ENCODE measurements at places on chromosomes 3 and 15. TPM values are rescaled to one million over a fixed set of nuclear protein-coding genes. Genes with fewer than 3 reads are reported as not detected.

DNA sequence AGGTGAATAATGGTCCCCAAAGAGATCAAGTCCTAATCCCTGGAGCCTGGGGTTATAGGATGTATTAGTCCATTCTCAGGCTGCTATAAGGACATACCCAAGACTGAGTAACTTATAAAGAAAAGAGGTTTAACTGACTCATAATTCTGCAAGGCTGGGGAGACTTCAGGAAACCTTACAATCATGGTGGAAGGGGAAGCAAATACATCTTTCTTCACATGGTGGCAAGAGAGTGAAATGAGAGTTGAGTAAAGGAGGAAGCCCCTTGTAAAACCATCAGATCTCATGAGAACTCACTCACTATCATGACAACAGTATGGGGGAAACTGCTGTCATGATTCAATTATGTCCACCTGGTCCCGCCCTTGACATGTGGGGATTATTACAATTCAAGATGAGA, 142.9 kb upstream of the ANKRD28 start:
- DNase-seq: no peak

DNA sequence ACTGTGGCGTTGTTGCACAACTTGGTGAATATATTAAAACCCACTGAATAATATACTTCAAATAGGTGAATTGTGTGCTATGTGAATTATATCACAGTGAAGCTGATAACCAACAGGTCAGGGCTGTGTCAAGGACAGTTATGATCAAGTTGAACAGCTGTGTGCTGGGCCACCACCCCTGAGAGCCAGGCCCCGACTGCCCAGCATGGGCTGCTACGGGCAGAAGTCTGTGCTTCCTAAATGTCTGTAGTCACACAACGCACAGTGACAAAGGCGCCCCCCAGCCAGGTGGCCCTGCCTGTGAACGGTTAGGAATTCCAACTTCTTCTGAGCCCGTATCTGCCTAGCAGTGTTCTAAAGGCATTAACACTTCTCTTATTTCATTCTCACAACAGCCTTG, 32.8 kb downstream of the TKT start:
- no peak for DNase-seq

DNA sequence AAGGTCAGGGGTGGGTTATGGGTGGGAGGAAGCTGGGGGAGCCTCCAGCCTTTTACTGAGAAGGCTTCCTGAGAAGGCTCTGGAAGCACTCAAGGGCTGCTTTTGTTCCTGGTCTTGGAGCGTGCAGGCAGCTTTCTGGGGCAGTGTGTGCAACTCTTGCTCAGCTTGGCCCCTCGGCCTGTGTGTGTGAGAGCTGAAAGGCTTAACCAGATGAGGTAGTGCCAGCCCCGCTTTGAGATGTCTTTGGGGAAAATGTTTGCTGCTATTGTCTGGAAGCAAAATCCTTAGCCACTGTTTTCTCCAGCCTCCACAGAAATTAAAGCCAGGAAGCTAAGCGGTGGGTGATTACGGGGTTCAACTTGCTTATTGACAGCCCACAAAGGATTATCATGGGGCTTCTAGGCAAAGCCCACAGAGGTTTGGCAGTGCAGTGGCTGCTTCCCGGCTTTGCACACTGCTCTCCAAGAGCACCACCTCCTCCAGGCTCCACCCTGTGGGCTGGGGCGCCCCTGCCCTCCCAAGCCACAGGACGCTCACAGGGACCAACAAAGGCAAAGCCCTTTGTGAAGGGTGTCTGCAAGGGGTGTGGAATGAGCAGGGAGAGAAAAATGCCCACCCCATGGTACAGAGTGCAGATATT, 121.7 kb upstream of the TLE3 start:
- no peak for DNase-seq

DNA sequence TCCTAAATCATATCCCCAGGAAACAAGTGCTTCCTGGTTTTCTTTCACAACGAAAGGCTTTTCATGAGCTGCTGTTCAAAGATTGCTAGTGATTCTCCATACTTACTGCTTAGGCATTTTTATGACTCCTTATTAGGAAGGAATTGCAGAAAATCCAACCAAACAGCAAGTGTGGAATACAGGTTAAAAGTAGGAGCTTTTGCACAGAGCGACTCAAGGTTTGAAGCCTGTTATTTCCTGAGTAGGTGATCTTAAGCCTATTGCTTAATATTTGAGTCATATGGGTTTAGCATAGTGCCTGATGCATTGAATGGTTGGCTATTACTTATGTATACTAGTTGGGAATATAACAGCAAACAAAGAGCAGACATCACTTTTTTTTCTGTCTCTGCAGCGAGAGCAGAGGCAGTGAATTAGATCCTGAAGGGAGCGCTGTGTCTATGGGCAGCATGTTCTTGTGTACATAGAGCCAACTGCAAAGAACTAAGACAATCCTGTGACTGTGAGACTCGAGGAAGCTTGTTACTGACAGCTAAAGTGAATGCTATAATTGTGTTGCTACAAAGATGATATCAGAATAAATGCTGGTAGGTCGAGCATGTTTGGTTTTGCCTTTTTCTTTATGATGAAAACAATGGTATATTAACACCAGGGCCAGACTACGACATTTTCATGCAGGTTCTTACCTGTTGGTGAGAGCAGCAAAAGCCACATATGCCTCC, 6.3 kb downstream of the TM4SF1 start:
- no peak for DNase-seq

- DNase-seq: no peak
Observed at GRCh38 chr3:74832925-74833324, 218.5 kb upstream of the CNTN3 start.

DNA sequence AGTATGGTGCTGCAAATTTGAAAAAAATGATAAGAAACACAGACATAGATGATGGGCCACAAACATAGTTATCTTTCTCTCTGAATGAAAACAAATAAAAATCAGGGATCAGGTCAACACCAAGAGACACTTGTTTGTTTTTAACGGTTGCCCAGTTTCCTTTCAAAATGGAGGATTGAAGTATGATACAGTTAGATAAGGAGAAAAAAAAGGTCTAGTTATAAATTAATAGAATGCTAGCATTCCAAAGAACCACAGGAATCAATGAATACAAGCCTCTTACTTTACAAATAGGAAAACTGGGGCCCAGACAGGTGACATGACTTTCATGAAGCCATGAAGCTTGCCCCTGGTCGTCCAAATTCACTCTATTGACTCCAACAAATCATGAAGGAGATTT, 305.1 kb downstream of the ZNF621 start:
- DNase-seq: no peak

DNA sequence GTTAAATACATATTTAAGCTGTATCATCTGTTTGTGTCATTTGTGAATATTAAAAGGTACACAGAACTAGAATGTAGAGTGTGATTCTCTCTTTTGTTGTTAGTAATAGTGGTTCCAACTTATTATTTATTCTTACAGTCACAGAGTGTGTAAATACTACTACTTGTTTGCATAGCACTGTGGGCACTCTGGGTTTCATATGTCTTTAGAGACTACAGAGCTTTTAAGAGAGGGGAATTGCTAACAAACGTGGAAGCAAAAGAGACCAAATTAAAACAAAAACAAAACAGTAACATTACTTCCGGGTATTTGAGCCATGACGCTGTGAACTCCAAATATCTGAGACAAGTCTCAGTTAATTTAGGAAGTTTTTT, 828.0 kb upstream of the DPPA4 start:
- DNase-seq: no peak

- DNase-seq: no peak
Observed at GRCh38 chr15:78947506-78947905, 2.7 kb upstream of the CTSH start.

GRCh38 chr3:101536266-101536665, 23.3 kb upstream of the SENP7 start:
- no peak for DNase-seq

DNA sequence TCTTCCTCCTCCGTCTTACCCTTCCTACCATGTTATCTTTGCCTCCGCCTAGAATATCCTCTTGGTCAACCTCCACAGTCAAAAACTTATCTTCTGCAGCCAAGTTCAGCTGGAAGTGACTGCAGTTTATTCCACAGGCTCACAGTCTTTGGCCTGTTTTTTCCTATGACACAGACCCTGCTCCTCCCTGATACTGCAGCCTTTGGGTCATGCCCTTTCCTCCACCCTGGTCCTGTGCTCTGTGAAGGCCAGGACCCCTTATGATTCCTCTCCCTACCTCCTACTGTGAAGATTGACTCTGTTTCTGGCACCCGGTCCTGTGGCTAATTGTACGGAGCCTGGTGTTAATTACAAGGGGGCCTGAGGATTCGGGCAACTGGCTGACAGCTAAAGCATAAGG, 49.3 kb upstream of the SCN5A start:
- DNase-seq: no peak

GRCh38 chr15:70160267-70160666, 62.5 kb upstream of the TLE3 start:
- no peak for DNase-seq

- DNase-seq: no peak
Observed at GRCh38 chr3:119181765-119182164, 8.4 kb downstream of the UPK1B start.

- DNase-seq: no peak
Observed at GRCh38 chr3:13353506-13353905, 66.6 kb downstream of the NUP210 start.

DNA sequence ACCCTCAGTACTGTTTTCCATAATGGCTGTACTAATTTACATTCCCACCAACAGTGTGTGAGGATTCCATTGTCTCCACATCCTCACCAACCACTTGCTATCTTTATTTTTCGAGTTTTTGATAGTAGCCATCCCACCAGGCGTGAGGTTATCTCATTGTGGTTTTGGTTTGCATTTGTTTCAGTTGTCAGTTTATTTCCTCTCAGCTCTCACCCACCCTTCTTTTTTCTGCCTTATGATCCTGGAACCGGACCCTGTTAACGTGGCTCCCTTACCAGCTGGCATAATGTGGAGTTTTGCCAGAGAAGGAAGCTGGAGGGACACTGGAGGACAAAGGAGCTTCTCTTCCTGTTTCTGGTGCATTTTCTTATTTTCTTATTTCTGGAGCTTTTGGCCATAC, 25.1 kb upstream of the SH3GL3 start:
- no peak for DNase-seq

GRCh38 chr15:85858586-85859375, 64.1 kb upstream of the KLHL25 start:
- peak; percentile 67 for DNase-seq

DNA sequence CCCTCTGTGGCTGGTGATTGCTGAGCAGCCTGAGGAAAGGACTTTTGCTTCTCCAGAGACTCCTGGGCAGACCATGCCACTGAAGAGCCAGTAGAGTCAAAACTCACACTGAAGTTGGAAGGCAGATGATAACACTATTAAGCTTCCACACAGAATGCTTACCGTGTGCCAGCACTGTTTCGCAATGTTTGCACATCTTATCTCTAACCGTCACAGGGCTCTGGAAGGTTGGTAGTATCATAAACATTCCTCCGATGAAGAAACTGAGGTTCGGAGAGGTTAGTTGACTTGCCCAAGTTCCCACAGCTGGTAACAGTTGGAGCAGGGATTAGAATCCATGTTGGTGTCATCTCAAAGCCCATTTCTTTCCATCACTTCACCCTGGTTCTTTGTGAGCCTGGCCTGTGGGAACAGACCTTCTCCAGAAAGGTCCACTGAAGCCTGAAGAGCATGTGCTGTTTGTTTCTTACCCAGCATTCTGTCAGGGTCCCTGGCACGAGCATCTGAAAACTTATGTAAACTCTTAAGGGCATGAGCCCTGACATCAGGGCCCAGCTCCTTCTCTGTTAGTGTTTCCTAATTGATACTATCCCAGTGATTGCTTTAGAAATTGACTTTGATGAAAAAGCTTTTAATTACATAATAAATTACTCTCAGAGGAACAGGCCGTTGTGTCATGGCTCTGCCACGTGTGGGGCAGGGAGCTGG, 77.0 kb upstream of the PRR23C start:
- no peak for DNase-seq

DNA sequence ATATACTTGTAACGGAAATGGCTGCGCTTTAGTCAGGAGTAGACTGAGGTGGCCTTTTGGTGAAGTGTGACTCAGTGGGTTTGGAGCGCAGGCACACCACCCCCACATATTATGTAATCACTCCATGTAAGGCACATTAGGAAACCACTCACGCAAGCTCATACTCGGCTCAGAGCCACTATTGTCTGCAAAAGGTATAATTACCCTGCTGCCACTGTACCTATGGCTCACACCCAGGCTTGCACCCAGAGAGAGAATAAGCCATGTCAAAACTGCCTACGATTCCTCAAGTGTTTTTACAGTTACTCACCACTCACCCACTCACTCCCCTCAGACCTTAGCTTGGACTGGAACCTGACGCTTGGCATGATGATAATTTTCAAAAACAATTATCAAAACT, 611.9 kb upstream of the CCDC54 start:
- no peak for DNase-seq

GRCh38 chr3:33914212-33914611, 115.8 kb downstream of the PDCD6IP start:
- DNase-seq: no peak

- DNase-seq: no peak
Observed at GRCh38 chr3:42707620-42708355, 5.2 kb upstream of the HHATL start.

DNA sequence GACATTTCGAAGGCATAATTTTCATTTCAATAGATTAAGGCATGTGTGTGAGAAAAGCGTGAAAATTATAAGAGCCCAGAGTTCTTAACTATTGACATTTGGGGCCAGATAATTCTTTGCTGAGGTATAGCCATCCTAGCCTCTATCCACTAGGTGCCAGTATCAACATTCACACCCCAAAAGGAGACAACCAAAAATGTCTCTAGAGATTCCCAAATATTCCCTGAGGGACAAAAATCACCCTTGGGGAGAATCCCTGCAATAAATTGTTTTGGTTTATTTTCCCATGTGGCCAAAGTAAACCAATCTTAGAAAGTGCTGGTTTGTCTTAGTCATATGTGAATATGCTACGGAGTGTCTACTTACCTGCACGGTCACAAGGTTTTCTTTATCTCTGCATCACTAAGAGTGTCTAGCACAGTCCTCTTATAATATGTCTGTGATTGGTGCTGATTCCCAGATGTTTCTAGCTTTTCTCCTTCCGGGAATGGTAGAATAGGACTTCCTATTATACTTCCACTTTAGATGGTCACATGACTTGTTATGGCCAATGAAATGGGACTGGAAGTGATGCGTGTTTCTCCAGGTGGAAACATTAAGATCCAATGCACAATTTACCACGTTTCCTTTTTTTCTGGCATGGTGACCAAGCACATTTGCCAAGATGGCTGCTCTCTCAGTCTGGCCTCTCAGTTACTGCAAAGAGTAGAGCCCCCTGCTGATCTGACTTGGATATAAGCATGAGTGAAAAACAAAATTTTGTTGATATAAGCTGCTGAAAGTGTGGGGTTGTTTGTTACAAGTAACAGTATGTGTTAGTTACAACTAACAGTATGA, 8.0 kb upstream of the KBTBD8 start:
- no peak for DNase-seq

- DNase-seq: no peak
Observed at GRCh38 chr15:26298659-26299170, 435.6 kb upstream of the ATP10A start.

GRCh38 chr3:195550723-195551122, 7.6 kb upstream of the PPP1R2 start:
- no peak for DNase-seq

The SLC24A5 gene
- not detected for total RNA-seq

The TSPAN3 gene
- total RNA-seq: 36.8 TPM

The SAMD7 gene
- not detected for total RNA-seq

The CYP8B1 gene
- total RNA-seq: not detected

The MESP1 gene
- 0.26 TPM for total RNA-seq

The GOLGA8S gene
- 0.63 TPM for total RNA-seq

The HESX1 gene
- 0.39 TPM for total RNA-seq

The TRH gene
- total RNA-seq: not detected

The CYP1A1 gene
- total RNA-seq: 0.18 TPM

The TERB2 gene
- not detected for total RNA-seq
